ENCODE measurements at places on chromosomes 1 and 21. TPM values are rescaled to one million over a fixed set of nuclear protein-coding genes. Genes with fewer than 3 reads are reported as not detected.
A peak's percentile ranks its signal among the peaks of the same experiment; 100 is the strongest.

CD1E gene
- polyA plus RNA-seq: 0.14 TPM

GRCh38 chr1:42835422-42835821 lies 11.0 kb upstream of the ZNF691 start:
- H3K27ac ChIP-seq: no peak overlapping the region
- H3K27me3 ChIP-seq: no peaks in the 10 kb centered on the region
- no peak for DNase-seq
- peaks cover 9% of the 10 kb centered on the region for H3K36me3 ChIP-seq
- no peak overlapping the region for H3K4me3 ChIP-seq
- peaks cover 7% of the 10 kb centered on the region for H3K4me1 ChIP-seq

TSTD1 gene
- polyA plus RNA-seq: 28.8 TPM

CRP gene
- not detected for polyA plus RNA-seq

- DNase-seq: no peak
- no peaks in the 10 kb centered on the region for H3K27me3 ChIP-seq
- no peak overlapping the region for H3K27ac ChIP-seq
Observed at GRCh38 chr21:29465546-29465945, 166.8 kb downstream of the BACH1 start.

OR2T35 gene
- not detected for polyA plus RNA-seq

DNA sequence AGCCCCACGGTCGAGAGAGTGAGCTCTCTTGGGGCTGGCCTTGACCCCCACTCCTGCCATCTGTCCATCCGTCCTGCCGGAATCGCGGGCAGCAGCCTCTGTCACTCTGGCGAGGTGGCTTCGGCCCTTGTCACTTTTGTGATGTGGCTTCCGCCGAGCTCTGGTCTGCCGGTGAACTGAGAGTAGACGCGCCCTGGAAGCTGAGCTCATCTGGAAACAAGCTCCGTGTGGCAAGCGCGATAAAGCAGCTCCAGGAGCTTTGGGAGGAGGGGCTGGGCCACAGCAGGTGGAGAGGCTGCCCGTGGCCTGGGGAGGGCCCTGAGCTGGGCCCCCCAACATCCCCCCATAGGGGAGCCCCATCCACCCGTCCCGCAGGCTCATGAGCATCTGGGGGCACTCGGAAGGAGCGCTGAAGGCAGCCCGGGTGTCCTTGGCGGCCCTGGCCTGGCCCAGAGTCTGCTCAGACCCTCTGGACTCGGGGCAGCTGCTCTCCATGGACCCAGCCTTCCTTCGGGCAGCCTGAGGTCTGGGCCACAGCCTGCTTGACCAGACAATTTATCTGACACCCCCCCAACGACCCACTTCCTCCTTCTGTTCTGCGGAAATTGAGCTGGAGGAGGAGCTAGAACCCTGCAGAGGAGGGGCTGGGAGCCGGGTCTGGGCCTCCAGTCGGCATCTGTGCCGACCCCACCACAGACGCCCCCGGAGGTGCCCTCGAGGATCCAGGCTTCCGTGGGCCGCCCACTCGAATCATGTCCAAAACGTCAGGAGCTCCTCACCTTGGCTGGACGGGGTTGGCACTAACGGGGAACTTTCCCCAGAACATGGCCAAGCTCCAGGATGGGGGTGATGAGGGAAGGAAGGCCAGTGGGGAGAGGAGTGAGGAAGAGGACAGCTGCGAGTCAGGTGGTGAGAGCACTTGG lies 59.1 kb downstream of the SLC19A1 start:
- H3K4me3 ChIP-seq: no peak overlapping the region
- H3K27ac ChIP-seq: no peak overlapping the region
- peaks cover 10% of the 10 kb centered on the region for H3K4me1 ChIP-seq
- no peak for DNase-seq
- H3K27me3 ChIP-seq: no peaks in the 10 kb centered on the region

GRCh38 chr21:25836396-25836795 lies 101.6 kb downstream of the GABPA start:
- no peaks in the 10 kb centered on the region for H3K27me3 ChIP-seq
- H3K27ac ChIP-seq: no peak overlapping the region
- no peak for DNase-seq
- no peaks in the 10 kb centered on the region for H3K36me3 ChIP-seq
- H3K4me1 ChIP-seq: no peaks in the 10 kb centered on the region

- no peaks in the 10 kb centered on the region for H3K36me3 ChIP-seq
- no peak overlapping the region for H3K27ac ChIP-seq
- no peaks in the 10 kb centered on the region for H3K4me1 ChIP-seq
- peak; percentile 11 for DNase-seq
Observed at GRCh38 chr1:48978413-48978812, 201.7 kb upstream of the BEND5 start.

MRTO4 gene
- 26.8 TPM for polyA plus RNA-seq

DNA sequence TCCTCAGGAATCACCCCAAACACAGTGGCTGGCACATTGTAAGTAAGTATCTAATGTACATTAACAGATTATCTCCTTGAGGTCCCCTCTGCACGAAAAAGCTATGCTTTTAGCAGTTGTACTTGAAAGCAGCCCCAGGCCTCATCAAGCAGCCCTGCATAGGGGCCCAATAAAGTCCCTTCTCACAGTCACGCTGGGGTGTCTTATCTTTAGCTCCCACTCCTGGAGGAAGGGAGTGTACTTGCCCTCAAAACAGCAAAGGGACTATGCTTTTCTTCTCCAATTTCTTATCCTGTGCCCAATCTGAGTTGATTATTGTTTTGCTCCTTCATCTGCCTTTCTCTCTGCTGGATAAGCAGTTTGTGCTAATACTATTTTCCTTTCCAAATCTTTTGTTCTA lies 168.8 kb upstream of the PLXNA2 start:
- H3K36me3 ChIP-seq: no peaks in the 10 kb centered on the region
- no peak overlapping the region for H3K4me3 ChIP-seq
- H3K4me1 ChIP-seq: no peaks in the 10 kb centered on the region
- DNase-seq: no peak

DNA sequence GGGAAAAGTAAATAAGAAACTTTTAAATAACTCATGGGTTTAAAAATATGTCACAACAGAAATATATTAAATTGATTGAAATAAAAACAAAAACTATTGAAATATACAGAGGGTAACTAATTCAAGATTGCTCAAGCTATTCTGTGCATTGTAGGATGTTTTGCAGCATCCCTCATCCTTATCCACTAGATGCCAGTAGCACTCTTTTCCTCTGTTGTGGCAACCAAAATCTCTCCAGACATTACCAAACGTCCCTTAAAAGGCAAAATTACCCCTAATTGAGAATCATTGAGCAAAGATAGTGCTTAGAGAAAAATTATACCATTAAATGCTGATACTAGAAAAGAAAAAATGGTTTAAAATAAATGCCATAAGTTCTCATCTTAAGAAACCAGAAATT lies 682.6 kb downstream of the RWDD3 start:
- peak; percentile 3 for DNase-seq
- H3K27ac ChIP-seq: no peak overlapping the region
- H3K4me3 ChIP-seq: no peak overlapping the region
- H3K36me3 ChIP-seq: no peaks in the 10 kb centered on the region
- H3K4me1 ChIP-seq: no peaks in the 10 kb centered on the region

TDRKH gene
- 3.5 TPM for polyA plus RNA-seq

DNA sequence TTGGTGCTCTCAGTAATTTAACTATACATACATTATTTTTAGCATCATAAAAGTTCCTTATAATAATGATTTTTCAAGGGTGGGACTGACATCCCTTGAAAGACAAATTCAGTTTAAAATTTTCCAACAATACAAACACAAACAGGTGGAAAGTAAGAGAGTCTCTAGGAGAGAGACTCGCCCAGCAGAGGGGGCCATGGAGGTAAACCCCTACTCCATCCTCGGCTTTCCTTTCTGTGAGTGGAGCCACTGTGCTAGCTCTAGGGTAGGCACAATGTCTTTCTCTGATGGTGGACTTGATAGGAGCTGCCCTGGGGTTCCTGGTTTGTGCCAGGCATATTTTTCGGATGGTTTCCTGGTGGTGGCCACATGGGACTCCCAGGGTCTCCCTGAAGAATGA lies 8.3 kb downstream of the CSMD2 start:
- no peak for DNase-seq
- no peaks in the 10 kb centered on the region for H3K4me1 ChIP-seq
- H3K27me3 ChIP-seq: peaks cover 24% of the 10 kb centered on the region
- no peak overlapping the region for H3K27ac ChIP-seq
- no peak overlapping the region for H3K4me3 ChIP-seq

DNA sequence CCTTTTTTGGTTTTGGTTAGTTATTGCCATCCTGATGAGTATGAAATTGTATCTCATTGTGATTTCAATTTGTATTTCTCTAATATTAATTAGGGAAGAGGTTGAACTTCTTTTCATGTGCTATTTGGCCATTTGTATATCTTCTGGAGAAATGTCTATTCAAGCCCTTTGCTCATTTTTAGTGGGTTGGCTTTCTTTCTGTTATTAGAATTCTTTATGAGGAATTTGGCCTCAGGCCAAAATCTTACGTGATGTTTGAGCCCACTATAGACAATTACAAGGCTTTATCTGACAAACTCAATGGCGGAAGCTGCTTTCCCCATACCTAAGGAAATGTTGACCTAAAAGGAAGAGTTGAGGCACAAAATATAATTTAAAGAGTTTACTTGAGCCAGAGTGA lies 32.9 kb downstream of the IVNS1ABP start:
- no peak overlapping the region for H3K4me3 ChIP-seq
- no peak for DNase-seq
- H3K27me3 ChIP-seq: no peaks in the 10 kb centered on the region
- peaks cover 3% of the 10 kb centered on the region for H3K36me3 ChIP-seq

NBPF4 gene
- not detected for polyA plus RNA-seq

- no peaks in the 10 kb centered on the region for H3K27me3 ChIP-seq
- peak; percentile 17 for DNase-seq
- H3K27ac ChIP-seq: no peak overlapping the region
- no peak overlapping the region for H3K4me3 ChIP-seq
- peaks cover 4% of the 10 kb centered on the region for H3K4me1 ChIP-seq
Observed at GRCh38 chr1:78275906-78276685, 214.7 kb upstream of the PTGFR start.

DNA sequence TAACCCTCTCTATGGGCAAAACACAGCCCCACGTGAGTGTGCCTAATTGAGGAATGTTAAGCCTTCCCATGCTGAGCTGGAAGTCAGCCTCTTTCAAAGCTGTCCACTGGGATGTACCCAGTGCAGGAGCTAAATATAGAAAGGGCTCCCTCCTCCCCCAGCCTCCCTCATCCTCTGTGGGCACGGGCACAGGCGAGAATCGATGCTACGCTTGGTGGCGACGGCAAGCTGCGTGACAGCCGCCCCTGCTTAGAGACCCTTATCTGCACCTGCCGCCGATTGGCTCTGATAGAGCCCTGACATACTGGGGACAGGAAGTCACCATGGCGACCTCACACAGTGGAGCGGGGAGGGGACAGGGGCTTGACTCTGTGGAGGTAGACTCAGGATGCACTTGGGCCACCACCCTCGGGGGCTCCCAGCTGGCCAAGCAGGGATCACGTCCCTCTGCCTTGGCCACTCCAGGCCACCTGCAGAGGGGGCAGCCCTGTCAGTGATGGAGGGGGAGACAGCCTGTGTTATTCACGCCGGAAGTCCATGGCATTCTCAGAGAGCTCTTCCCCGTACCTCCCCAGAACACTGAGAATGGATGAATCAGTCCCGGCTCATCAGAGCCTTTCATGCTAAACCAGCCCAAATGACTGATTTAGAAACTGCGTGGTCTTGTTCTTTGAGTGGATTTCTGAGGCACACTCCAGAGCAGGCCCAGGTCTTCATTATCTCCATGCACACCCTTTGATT lies 84.8 kb downstream of the KCND3 start:
- no peak overlapping the region for H3K4me3 ChIP-seq
- peaks cover 27% of the 10 kb centered on the region for H3K4me1 ChIP-seq
- H3K27me3 ChIP-seq: peaks cover 17% of the 10 kb centered on the region
- DNase-seq: peak; percentile 37
- no peak overlapping the region for H3K27ac ChIP-seq

DNA sequence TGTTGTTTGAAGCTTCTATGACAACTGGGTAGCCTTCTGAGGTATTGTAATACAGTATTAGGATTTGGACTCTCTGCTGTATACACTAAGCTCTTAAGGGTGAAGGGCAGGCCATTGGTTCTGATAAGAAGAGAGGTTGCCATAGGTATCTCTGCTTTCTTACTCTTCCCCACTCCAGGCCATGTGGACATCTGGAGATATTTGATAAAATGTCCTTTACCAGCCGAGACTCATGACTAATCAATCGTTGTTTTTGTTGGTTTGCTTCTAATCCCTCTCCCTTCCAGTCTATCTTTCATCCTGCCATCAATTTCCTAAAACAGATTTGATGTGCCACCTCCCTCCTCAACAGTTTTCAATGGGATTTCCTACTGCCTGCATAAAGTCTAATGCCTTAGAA lies 64.6 kb upstream of the WDR26 start:
- peaks cover 35% of the 10 kb centered on the region for H3K4me1 ChIP-seq
- no peak overlapping the region for H3K4me3 ChIP-seq
- H3K27ac ChIP-seq: no peak overlapping the region

- H3K27me3 ChIP-seq: peaks cover 5% of the 10 kb centered on the region
- no peak overlapping the region for H3K4me3 ChIP-seq
- no peaks in the 10 kb centered on the region for H3K36me3 ChIP-seq
- no peaks in the 10 kb centered on the region for H3K4me1 ChIP-seq
- H3K27ac ChIP-seq: no peak overlapping the region
Observed at GRCh38 chr1:51927029-51927428, 48.5 kb upstream of the NRDC start.

- no peak overlapping the region for H3K4me3 ChIP-seq
- H3K27ac ChIP-seq: no peak overlapping the region
- H3K36me3 ChIP-seq: no peaks in the 10 kb centered on the region
- H3K27me3 ChIP-seq: peaks cover 2% of the 10 kb centered on the region
- DNase-seq: no peak
- H3K4me1 ChIP-seq: peaks cover 15% of the 10 kb centered on the region
Observed at GRCh38 chr1:30323352-30323751, 400.0 kb downstream of the MATN1 start.

GRCh38 chr1:162984699-162985098 lies 84.5 kb upstream of the RGS4 start:
- H3K36me3 ChIP-seq: no peaks in the 10 kb centered on the region
- H3K27ac ChIP-seq: no peak overlapping the region
- no peaks in the 10 kb centered on the region for H3K4me1 ChIP-seq
- no peak for DNase-seq
- no peak overlapping the region for H3K4me3 ChIP-seq

DNA sequence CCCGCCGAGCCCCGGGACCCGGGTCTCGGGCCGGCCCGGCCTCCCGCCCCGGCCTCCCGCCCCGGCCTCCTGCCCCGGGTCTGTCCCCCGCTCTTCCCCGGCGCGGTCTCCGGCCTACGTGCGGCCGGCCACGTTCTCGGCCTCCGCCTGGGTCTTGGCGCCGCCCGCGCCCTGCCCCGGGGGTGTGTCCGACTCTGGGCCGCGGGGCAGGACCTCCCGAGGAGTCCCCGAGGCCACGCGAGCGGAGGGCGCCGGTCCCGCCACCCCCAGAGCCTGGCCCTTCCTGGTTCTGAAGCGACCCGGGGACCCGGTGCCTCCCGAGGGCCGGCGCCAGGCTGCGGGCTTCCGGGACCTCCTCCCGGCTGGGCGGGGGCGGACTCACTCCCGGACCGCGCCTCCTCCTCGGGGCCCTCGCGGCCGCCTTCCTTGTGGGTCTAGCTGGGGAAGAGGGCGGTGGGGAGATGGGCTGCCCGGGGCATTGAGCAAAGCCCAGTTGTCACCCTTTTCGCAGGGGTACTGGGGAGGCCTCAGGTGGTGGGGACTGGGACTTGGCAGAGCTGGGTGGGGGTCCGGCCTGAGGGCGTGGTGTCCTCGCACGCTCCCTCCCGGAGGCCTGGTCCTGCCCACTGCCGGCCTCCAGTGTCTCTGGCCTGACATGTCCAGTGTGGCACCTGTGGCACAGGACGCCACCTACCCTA lies 558 bp downstream of the PFKL start:
- peak overlapping the region; percentile 1 for H3K27ac ChIP-seq
- H3K4me3 ChIP-seq: peak overlapping the region; percentile 57
- no peaks in the 10 kb centered on the region for H3K36me3 ChIP-seq
- DNase-seq: peak; percentile 80
- peaks cover 64% of the 10 kb centered on the region for H3K4me1 ChIP-seq

All from muscle of leg (tissue), 16 donors.